Dorsolateral prefrontal cortex (tissue), 122 donors: ENCODE measurements at places on chromosomes 5 and 9.

GRCh38 chr9:78438780-78439179, 141.9 kb downstream of the PSAT1 start:
- no peak for DNase-seq

- DNase-seq = no peak
Observed at GRCh38 chr5:40404613-40405012, 275.1 kb upstream of the PTGER4 start.

GRCh38 chr5:181181650-181182565, 23.1 kb downstream of the TRIM7 start:
- no peak for DNase-seq

DNA sequence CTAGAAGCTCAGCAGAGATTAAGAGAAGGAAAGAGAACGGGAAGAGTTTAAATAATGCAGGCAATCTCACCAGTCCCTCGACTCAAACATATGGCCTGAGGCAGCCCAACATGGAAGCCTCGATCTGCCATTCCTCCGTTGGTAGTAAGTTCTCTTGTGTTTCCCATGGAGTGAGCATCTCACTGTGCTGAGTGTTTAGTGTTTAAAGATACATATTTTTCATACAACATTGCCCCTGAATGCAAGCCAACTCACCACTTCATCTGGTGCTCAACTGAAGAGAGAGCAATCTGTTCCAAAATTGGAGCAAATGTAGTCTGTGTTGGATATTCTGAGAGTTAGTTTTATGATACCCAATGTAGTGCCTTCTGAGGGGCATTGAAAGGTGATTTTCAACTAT, 171.5 kb upstream of the ATP10B start:
- no peak for DNase-seq

- DNase-seq = no peak
Observed at GRCh38 chr5:123455095-123455494, 31.9 kb upstream of the CEP120 start.

- no peak for DNase-seq
Observed at GRCh38 chr9:17236147-17236546, 101.3 kb downstream of the CNTLN start.

DNA sequence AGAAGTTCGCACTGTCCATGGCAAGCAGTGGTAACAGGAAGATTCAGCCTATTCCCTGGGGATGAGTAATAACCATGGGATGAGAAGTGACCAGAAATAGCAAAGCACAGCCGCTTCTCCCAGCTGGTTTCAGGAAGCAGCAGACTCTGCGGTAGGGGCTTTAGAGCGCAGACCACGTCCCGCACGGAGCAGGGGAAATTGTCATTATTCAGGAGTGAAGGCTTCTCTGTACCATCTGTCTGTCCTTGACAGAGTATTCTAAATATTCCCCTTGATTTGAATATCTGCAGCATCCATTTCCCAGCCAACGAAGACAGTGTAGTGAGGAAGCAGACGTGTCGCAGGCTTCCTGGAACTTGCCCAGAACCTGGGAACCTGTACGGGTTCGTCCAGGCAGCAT, 159.6 kb downstream of the NXNL2 start:
- no peak for DNase-seq

GRCh38 chr9:116868201-116868600, 181.1 kb downstream of the TRIM32 start:
- no peak for DNase-seq

GRCh38 chr9:72949918-72950325, 2.9 kb downstream of the ALDH1A1 start:
- DNase-seq = no peak

DNA sequence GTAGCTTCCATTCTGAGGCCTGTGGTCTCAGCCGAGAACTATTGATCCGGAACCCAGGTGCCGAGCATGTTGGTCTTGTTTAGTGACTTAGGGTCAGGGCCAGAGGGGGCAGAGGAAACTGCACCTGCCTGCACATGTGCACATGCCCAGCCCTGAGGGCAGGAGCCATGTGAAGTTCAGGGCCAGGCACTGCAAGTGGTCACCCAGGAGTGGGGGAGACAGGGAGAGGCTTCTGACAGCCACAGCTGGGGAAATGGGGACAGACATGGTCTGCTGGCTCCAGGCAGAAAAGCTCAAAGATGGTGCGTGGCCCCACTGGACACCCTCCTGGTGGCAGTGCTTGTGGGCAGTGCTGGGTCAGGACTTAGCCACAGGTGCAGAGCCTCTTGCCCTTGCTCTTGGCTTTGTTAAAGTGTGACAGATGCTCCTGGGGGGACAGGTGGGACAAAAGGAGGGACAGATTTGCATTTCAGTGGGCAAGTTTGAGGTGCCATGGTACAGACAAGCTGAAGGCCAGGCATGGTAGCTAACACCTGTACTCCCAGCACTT, 134.4 kb downstream of the CACNA1B start:
- DNase-seq = no peak

DNA sequence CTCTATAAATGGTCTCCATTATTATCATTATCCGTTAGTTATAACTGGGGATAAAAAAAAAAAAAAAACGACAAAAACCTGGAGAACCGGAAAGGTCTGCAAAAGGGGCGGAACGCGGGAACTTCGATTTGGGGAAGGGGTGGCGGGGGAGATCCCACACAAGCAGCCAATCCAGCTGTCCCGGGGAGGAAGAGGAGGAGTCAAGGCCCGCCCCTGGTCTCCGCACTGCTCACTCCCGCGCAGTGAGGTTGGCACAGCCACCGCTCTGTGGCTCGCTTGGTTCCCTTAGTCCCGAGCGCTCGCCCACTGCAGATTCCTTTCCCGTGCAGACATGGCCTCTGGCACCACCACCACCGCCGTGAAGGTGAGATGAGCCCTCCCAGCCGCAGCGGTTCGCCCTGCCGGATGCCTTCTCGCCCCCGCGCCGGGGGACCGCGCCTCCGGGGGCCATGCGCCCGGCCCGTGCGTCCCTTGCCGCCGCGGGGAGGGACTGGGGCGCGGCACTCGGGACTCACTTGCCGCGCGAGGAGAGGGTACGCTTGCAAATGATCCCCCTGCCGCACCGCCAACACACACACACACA, at the start of gene MTAP:
MTAP (plus strand) TSS at position 219 of the 583 bp plus-strand sequence; CDS start at position 332, 113 bp downstream.
- peak; percentile 92 for DNase-seq

DNA sequence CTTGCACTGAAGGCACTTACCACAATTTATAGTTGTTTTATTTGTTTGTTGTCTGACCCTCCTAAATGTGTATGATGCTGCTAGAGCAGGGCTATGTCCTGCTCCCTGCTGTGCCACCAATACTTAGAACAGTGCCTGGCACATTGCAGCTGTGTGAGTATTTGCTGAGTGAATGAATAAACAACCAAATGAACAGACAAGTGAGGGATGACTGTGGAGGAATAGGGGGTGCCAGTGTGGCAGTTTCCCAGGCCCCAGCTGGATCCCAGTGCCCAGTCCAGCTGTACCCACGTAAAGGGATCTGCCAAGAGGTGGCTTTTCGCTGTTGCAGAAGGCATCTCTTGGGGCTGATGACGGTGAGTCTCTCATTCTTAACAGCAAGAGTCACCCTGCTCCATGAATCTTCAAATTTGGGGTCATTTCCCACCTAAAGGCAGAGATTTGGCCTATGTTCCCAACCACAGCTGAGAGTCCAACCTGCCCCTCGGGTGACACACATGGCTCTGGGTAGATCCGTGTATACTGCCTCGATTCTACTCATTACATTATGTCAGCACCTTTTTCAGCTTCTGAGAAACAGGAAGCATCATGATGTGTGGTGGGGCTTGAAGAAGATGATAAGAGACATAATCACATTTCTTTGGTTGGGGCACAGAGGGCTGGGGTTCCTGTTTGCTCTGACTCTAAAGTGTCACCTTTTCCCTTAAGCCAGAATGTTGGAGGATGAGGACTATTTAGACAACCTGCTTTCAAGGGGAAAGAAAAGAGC, 14.3 kb downstream of the IL5 start:
- peak; percentile 45 for DNase-seq

- DNase-seq = no peak
Observed at GRCh38 chr9:18109675-18110074, 364.3 kb upstream of the ADAMTSL1 start.

DNA sequence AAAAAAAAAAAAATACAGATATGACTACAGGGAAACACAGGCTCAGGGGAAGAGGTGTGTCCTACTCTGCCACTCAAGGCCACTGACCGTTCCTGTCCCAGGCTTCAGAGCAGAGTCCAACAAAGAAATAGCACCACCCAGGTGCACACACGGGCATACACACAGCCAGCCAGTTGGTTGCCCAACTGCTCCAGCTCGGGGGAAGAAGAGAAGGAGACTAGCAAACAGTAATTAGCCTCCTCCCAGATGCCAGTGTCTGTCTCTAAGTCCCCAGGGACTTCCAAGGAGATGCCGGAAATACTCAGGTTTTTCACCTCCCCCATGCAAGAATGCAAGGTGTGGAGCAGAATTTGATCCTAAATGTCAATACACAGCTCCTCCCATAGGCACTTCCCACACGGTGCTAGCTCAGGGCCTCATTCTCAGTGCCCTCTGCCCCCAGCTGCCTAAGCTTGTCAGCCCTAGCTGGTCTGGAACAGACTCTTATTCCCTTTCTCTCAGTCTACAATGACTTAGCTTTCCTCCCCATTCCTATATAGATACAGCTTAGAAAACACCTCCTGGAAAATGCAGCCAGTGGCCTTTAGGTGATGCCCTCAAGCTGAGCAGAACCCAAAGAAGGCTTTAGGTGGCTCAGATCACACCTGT, 1.7 kb downstream of the MYORG start:
- no peak for DNase-seq

DNA sequence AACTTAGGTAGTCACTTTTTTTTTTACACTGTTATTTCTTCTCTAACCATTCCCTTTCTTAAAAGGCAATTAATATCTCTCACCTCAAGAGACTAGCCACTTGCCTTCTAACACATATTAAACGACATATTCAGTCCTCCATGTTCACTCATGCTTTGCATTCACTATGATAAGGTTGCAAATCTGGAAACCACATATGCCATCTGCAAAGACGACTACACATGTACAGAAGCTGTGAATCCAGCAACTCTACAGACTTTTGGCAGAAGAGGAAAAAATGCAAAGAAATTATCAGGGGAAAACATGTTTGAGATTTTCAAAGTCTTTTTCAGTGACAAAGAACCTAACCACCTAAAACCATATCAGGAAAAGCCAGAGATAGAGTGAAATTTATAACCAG, 112.1 kb downstream of the EPB41L4A start:
- no peak for DNase-seq

DNA sequence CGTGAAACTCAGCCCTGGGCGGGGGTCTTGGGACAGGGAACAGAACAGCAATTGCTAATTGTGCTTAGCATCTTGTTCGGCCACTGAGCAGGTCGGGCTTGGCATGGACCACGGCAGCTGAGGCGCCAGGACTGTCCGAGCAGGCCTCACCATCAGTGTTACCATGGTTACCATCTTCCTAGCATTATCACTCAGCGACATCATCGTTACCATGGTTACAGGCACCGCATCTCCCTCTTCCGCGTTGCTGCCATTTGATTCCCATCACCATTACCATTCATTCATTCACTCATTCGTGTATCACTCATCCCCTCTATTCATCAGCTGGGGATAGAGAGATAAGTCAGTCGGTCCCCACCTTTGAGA, 81.0 kb upstream of the ZBTB43 start:
- DNase-seq = peak; percentile 76

DNA sequence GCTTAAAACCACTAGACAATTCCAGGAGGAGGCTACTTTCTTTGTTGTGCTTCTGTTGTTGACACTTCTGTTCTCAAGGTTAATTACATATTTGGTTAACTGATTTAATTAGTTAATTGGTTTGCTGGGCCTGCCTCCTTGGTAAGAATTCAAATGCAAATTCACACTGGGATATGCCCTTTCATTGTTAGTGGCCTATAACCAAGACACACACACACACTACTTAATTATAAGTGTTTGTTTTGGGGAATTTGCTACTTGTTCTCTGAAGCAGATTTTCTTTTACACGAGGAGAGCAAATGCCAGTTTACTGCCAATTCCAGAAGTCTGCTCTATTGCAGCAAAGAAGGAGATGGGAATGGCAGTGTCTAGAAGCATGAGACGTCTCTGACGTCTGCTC, 101.6 kb upstream of the BASP1 start:
- no peak for DNase-seq

DNA sequence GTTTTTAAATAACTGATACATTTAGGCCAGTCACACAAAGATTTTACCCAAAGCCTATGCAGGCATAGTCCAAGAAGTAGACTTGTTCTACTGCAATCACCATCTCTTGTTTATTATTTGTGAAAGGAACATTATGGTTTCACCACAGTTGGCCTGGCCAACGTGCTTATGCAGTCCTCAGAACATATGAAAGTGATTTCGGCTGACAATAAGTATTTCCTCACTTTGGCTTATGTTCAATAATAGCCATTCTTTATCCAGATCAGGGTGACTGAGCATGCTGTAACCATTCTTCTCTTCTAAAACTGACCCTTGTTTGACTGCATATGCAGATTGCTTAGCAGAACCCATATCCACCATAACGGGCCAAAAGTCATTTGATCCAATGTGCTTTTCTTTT, 76.6 kb upstream of the CCDC152 start:
- DNase-seq = no peak

GRCh38 chr9:85917756-85918155, 23.2 kb upstream of the NAA35 start:
- no peak for DNase-seq

GRCh38 chr9:6525326-6526045, 112.5 kb downstream of the UHRF2 start:
- DNase-seq = no peak
